ENCODE measurements at places on chromosomes 2 and 18.

DNA sequence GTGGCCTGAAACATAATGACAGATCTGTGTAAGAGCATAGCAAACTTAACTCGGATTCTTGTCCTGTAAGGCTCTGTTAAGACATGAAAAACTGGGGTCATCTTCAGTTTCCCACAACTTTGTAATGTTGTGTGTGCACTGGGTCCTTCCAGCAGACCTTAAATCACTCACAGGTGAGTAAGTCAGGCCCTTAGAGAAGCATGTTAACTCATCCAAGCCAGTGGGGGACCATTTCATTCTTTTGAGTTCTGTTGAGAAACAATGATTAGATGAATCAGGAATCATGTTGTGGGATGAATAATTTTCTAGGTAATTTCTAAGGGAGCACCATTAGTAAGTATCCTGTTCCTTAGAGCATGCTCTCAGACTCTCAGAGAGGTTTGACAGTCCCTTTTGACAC is 167.1 kb downstream of the ESCO1 start:
- DNase-seq = no peak

DNA sequence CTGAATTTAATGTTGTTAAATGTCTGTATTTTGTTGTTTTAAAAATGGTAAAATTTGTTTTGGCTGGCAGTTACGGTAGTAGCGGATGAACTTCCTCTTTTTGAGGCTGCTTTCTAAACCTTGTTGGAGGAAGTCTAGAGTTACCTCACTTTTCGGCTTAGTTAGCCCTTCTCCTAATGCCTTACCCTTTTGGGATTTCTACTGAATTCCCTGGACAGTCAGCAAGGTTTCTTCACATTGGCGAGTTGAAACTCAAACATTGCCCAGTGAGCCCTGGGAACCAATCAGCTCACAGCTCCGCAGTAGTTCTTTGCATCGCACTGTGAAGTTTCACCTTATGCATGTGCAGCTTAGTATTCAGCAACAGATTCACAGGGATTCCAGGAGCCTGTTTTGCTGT is 55.2 kb downstream of the TMEM247 start:
- DNase-seq = no peak

DNA sequence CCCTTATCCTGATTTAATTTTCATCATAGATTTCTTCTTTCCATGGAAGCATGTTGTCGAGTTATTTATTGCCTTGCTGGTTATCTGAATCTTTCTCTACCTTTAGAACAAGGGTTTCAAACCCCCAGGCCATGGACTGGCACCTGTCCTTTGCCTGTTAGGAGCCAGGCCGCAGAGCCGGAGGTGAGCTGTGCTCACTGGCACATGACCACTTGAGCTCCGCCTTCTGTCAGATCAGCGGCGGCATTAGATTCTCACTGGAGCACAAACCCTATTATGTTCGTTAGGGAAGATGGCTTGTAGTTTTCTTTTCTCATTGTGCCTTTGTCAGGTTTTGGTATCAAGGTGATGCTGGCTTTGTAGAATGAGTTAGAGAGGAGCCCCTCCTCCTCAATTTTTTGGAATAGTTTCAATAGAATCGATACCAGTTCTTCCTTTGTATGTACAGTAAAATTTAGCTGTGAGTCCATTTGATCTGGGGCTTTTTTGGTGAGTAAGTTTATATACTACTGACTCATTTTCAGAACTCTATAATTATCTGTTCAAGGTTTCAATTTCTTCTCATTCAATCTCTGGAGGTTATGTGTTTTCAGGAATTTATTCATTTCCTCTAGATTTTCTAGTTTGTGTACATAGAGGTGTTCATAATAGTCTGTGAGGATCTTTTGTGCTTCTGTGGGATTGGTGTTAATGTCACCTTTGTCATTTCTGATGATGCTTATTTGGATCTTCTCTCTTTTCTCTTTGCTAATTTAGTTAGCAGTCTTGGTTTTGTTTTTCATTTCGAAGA is 668.0 kb upstream of the FAM98A start:
- no peak for DNase-seq

GRCh38 chr2:78561876-78562275 is 463.6 kb upstream of the REG3G start:
- DNase-seq = no peak

DNA sequence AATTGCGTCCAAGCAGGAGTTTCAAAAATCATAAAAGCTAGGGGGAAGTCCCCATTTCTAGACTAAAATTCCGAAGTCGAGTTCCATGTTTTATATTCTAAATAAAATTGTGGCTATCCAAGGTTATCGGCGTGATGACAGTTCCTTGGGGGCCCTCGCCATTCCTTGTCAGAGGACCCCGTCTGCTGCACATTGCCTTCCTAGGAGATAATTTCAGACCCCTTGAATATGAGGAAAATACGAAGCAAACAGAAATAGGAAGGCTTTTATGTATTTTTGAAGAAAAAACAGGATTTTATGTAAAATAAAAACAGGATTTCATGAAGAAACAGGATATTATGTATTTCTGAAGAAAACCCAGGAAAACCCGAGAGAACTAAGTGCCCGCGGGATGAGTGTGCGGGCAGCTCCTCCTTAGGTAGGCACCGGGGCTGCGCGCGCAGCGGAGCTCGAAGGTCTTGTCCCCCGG is 465 bp upstream of the PLEKHA3 start:
- DNase-seq = no peak
